Activated T-helper 1 cell treated with anti-CD3 and anti-CD28 coated beads, Interleukin-12 subunit alpha, Interleukin-12 subunit beta, Interleukin-2, Interleukin-4 antibody, amounts not matched to agents 30 ng/mL and 10 ng/mL and 1 ng/mL, durations not matched to agents 14 hours and 24 hours and 36 hours (primary cell): ENCODE measurements at places on chromosomes 7 and 10.
A peak's percentile ranks its signal among the peaks of the same experiment; 100 is the strongest.

DNA sequence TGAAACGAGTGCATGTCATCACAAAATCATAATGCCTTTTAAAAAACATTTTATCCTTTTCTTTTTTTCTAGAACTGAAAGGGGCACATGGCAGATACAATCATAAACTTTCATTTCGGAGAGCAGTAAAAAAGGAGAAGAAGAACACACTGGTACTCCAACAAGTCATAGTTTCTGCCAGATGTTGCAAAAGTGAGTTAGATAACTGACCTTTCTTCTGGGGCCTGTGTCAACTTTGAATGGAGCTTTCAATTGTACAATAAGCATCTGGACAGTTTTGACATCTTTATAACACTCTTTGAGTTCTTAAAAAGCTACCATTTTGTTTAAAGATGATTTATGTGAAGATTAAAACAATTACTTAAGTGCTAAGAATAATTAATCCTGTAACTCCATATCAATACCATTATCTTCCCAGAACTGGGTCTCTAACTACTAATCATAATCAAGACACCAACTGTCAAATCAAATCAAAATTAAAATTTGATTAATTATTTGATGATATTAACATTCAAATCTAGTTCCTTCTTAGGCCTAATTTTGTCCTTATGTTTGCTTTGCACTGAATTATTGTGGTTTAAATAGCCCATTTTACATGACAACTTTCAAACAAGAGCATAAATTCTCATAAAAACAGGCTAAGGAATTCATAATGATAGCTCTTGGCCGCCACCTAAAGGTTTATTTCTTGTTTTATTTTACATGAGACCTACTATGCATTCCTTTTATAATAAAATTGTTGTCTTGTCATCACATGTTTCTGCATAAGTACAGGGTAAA is 19.5 kb upstream of the ITGB8 start:
- peaks cover 2% of the 10 kb centered on the region for H3K27me3 ChIP-seq
- no peak overlapping the region for H3K4me3 ChIP-seq
- H3K36me3 ChIP-seq: no peaks in the 10 kb centered on the region
- no peaks in the 10 kb centered on the region for H3K4me1 ChIP-seq
- H3K27ac ChIP-seq: no peak overlapping the region

- H3K27ac ChIP-seq: no peak overlapping the region
- H3K4me3 ChIP-seq: no peak overlapping the region
- H3K36me3 ChIP-seq: no peaks in the 10 kb centered on the region
- no peaks in the 10 kb centered on the region for H3K4me1 ChIP-seq
These were observed 488.4 kb downstream of the ACTR3B start for GRCh38 chr7:153247926-153248325.

GRCh38 chr10:83283151-83283550 is 856.2 kb upstream of the GHITM start:
- no peak overlapping the region for H3K4me3 ChIP-seq
- H3K27me3 ChIP-seq: no peaks in the 10 kb centered on the region
- H3K36me3 ChIP-seq: no peaks in the 10 kb centered on the region
- DNase-seq: no peak
- no peaks in the 10 kb centered on the region for H3K4me1 ChIP-seq
- no peak overlapping the region for H3K27ac ChIP-seq

- no peak overlapping the region for H3K27ac ChIP-seq
- H3K4me3 ChIP-seq: no peak overlapping the region
- H3K36me3 ChIP-seq: no peaks in the 10 kb centered on the region
- no peak for DNase-seq
- H3K4me1 ChIP-seq: no peaks in the 10 kb centered on the region
- no peaks in the 10 kb centered on the region for H3K27me3 ChIP-seq
These were observed 71.3 kb downstream of the KCND2 start for GRCh38 chr7:120344276-120344675.

- H3K27ac ChIP-seq: no peak overlapping the region
- no peak for DNase-seq
- H3K4me1 ChIP-seq: no peaks in the 10 kb centered on the region
These were observed 75.7 kb downstream of the IMMP2L start for GRCh38 chr7:111486472-111487142.

DNA sequence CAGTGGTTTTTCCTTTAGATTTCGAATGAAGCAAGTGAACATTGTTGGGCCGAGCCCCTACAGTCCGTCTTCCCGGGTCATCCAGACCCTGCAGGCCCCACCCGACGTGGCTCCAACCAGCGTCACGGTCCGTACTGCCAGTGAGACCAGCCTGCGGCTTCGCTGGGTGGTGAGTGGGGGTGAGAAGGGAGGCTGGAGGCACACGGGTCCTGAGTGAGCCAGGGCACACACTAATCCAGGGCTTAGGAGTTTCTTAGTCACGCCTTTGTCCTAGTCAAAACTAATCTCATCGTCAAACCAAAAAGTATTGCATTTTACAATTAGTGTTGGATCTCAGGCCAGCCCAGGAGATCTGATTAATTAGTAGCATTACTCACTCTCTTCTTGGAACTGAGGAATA is 568.8 kb upstream of the FOXK1 start:
- no peak for DNase-seq
- H3K27ac ChIP-seq: no peak overlapping the region
- H3K36me3 ChIP-seq: no peaks in the 10 kb centered on the region
- H3K4me1 ChIP-seq: no peaks in the 10 kb centered on the region
- H3K27me3 ChIP-seq: no peaks in the 10 kb centered on the region

DNA sequence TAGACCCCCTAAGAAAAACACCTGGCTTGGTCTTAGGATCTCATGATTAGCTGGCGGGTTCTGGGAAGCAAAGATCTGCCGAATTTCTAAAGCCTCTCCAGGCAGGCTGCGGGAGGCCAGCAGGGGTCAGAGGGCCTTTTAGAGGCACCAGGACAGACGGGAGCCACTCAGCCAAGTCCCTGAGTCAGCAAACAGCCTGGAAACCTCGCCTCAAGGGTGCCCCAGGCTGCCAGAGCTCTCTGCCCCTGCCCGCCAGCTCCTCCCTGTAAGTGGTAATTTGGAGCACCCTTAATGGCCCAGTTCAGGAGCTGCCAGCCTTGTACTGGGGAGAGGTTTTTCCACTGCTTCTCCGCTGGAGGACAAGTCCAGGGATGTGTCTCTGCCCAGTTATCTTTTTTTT is 88.7 kb downstream of the HIP1 start:
- H3K36me3 ChIP-seq: no peaks in the 10 kb centered on the region
- H3K27me3 ChIP-seq: no peaks in the 10 kb centered on the region
- DNase-seq: no peak
- H3K4me1 ChIP-seq: no peaks in the 10 kb centered on the region
- no peak overlapping the region for H3K4me3 ChIP-seq

GRCh38 chr10:98363220-98363619 is 51.8 kb downstream of the PYROXD2 start:
- H3K27me3 ChIP-seq: peaks cover 13% of the 10 kb centered on the region
- DNase-seq: no peak
- H3K4me3 ChIP-seq: no peak overlapping the region
- peaks cover 4% of the 10 kb centered on the region for H3K4me1 ChIP-seq
- no peak overlapping the region for H3K27ac ChIP-seq
- no peaks in the 10 kb centered on the region for H3K36me3 ChIP-seq

DNA sequence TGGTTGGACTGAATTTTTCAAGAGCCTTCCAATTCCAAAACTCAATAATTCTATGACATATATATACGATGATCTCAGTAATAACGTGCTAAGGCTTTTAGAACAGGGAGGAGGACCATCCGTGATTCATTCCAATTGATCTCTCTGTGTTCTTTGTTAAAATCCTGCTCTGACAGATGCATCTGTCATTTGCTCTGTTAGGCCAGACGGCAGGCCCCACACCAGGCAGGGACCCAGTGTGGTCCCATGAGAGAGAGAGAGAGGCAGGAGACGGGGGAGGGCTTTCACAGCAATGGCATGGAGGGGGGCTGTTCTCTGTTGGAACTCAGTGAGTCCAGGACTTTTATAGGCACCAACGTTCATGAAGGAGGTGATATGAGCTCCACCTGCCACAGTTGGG is 160.0 kb upstream of the INSYN2A start:
- no peaks in the 10 kb centered on the region for H3K36me3 ChIP-seq
- H3K4me1 ChIP-seq: no peaks in the 10 kb centered on the region
- H3K27ac ChIP-seq: no peak overlapping the region
- DNase-seq: no peak
- peaks cover 5% of the 10 kb centered on the region for H3K27me3 ChIP-seq
- H3K4me3 ChIP-seq: no peak overlapping the region

DNA sequence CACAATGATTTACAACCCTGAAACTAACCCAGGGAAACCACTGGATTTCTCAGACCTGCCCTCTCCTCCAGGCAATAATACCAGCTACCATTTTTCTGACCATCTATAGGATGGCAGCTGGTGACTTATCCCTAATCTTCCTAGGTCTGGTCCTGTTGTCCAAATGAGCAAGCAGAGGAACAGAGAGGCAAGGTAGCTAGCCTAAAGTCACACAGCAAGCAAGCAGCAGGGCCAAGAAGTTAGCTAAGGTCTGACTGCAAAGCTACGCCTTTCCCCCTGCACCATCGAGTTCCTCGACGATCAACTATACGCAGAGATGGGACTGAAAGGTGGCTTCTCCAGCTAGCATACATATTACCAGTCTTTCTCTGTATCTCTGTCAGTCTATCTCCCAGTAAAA is 25.3 kb downstream of the ATXN7L1 start:
- peaks cover 59% of the 10 kb centered on the region for H3K4me1 ChIP-seq
- H3K4me3 ChIP-seq: peak overlapping the region; percentile 37
- no peak for DNase-seq
- peaks cover 16% of the 10 kb centered on the region for H3K36me3 ChIP-seq
- H3K27ac ChIP-seq: no peak overlapping the region

GRCh38 chr10:132410779-132411532 is 14.0 kb downstream of the PWWP2B start:
- H3K4me3 ChIP-seq: no peak overlapping the region
- H3K4me1 ChIP-seq: no peaks in the 10 kb centered on the region
- no peak overlapping the region for H3K27ac ChIP-seq
- H3K36me3 ChIP-seq: peaks cover 6% of the 10 kb centered on the region
- no peak for DNase-seq

DNA sequence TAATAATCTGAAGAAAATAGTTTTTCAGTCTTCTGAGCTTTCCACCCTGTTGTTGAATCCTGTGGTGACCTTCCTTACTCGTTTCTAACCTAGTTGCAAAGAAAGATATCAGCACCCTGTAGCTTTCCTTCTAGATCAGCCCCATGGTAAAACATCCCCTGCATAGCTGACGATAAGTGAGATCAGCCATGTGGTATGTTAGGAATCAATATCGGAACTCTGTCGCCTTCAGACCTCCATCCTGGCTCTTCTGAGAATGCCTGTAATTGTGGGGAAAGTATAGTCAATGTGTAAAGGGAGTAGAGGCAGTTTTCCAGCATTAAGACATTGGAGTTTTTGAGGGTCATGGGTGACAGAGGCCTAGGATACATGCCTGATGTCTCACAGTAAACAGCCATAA is 151.8 kb downstream of the LRRC4 start:
- H3K27ac ChIP-seq: no peak overlapping the region
- H3K36me3 ChIP-seq: peaks cover 7% of the 10 kb centered on the region
- DNase-seq: no peak
- H3K4me1 ChIP-seq: peaks cover 29% of the 10 kb centered on the region
- no peak overlapping the region for H3K4me3 ChIP-seq
- no peaks in the 10 kb centered on the region for H3K27me3 ChIP-seq

GRCh38 chr10:132389433-132390169 is 7.4 kb upstream of the PWWP2B start:
- H3K27ac ChIP-seq: peak overlapping the region; percentile 63
- no peak overlapping the region for H3K4me3 ChIP-seq
- peaks cover 3% of the 10 kb centered on the region for H3K36me3 ChIP-seq
